Right lung (tissue), 10 donors: ENCODE measurements at places on chromosomes 12 and 14. TPM values are rescaled to one million over a fixed set of nuclear protein-coding genes. Genes with fewer than 3 reads are reported as not detected.
A peak's percentile ranks its signal among the peaks of the same experiment; 100 is the strongest.

MGAT4C gene
- polyA plus RNA-seq, result 0.27 TPM

DNA sequence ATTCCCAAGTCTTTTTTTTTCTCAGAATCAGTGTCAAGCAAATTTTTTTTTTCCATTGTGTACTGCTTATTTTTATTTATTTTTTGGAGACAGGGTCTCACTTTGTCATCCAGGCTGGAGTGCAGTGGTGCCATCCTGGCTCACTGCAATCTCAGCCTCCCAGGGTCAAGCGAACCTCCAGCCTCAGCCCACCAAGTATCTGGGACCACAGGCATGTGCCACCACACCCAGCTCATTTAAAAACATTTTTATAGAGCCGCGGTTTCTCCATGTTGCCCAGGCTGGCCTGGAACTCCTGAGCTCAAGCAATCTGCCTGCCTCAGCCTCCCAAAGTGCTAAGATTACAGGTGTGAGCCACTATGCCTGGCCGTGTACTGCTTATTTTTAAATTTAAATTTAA lies 68.1 kb downstream of the TBC1D30 start:
- no peak for DNase-seq

DNA sequence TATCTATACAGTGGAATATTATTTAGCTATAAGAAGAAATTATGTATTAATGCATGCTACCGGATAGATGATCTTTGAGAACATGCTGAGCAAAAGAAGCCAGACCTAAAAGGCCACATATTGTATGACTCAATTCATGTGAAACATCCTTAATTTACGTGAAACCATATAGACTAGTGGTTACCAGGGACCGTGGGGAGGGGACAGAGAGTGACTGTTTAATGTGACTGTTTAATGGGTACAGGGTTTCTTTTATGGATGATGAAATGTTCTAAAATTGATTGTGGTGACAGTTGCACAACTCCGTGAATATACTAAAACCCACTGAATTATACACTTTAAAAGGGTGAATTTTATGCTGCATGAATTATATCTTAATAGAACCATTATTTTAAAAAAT lies 8.5 kb upstream of the BCL7A start:
- no peak for DNase-seq

DNA sequence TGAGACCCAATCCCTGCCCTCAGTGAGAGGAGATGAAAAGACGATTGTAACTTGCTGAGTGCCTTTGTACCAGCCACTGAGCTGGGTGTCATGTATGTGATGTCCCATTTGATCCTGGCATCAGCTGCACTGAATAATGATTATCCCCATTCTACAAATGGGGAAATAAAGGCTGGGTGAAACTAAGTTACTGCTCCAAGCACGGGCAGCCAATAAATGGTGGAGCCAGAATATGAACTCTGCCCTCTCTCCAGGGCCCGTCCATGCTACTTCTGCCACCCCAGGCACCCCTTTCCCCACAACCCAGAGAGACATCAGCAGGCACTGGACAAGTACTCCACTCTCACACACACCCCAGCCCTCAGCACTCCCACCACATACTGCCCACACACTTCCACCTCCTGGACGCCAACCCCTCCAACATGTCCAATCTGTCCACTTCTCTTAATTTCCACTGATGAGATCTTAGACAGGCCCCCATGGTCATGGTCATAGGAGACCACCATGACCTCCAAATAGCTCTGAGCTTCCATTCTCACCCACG lies 115.8 kb downstream of the DICER1 start:
- DNase-seq, result no peak

- no peak for DNase-seq
Measured at GRCh38 chr12:52433501-52434080, 580 bp downstream of the KRT75 start.

GRCh38 chr12:106020736-106021135 lies 118.0 kb downstream of the NUAK1 start:
- no peak for DNase-seq

EMP1 gene
- polyA plus RNA-seq, result 141 TPM

DNA sequence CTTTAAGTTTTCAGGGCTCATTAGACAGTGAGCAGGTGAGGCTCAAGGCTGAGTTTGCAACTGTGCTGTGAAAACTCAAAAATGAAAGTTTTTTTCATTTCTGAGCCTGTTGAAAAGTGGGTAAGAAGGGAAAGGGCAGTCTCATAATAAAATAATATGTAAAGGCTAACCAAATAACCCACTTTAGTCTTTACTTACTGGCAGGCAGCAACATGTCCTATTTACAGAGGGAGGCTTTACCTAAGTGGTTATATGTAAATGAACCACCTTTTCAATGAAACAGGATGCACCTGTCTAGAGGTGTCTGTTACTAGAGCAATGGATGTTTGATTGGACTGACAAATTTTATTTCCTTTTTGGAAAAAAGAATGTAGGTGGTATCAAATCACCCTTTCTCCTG lies 158.0 kb downstream of the ETV6 start:
- DNase-seq, result no peak

DNA sequence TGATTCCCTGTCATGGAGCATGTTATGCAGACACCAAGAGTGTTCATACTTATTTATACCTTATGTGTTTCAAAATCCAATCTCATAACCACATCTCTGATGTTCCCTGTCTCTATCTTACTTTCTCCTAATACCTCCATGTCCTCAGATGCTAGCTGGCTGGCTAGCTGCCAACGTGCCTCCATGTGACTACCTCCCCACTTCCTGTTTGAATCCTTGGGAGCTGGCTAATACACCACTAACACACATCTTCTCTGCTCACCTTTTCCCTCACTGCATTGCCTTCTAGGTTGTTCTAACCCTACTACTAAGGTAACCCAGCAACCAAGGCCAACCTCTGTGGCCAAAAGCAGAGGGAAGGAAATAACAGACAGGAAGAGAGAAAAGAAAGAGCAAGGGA lies 27.3 kb downstream of the TTC5 start:
- no peak for DNase-seq

GRCh38 chr12:12461923-12462315 lies 100.7 kb downstream of the DUSP16 start:
- DNase-seq, result no peak

TEX22 gene
- 2.4 TPM for polyA plus RNA-seq

DNA sequence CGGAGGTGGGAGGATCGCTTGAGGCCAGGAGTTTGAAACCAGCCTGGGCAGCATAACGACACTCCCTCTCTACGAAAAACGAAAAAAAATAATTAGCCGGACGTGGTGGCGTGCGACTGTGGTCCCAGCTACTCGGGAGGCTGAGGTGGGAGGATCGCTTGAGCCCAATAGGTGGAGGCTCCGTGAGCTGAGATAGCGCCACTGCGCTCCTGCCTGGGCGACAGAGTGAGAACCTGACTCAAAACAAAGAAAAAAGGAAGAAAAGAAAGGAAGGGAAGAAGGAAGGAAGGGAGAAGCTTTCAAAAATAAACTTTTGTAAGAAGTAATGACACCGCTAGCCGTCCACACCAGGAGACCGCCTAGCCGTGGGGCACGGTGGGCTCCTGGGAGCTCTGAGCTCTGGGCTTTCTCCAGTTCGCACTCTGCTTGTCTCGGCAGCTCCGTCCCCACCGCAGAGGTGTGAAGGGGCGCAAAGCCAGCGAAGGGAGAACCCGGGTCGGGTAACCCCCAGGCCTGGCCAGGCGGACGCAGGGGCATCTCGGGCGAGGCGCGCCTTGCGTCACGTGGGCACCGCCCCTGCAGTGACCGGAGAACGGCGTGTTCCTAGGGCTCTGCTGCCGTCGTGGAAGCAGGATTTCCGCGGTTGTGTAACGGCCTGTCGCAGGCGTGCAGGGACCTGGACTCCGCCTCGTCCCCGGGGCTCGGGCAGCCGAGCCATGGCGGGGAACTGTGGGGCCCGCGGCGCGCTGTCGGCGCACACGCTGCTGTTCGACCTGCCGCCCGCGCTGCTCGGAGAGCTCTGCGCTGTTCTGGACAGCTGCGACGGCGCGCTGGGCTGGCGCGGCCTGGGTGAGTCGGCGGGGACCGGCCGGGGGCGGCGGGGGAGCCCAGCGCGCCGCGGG lies at the start of gene IRAK3:
Gene IRAK3, plus strand, starts transcription at position 631 of the 902 bp plus-strand sequence. Its CDS starts 86 bp downstream, at position 717.
- peak; percentile 78 for DNase-seq

RNU4-1 gene
- not detected for polyA plus RNA-seq

ADGRD1 gene
- 24.2 TPM for polyA plus RNA-seq

TMCC3 gene
- polyA plus RNA-seq, result 4.7 TPM

DNA sequence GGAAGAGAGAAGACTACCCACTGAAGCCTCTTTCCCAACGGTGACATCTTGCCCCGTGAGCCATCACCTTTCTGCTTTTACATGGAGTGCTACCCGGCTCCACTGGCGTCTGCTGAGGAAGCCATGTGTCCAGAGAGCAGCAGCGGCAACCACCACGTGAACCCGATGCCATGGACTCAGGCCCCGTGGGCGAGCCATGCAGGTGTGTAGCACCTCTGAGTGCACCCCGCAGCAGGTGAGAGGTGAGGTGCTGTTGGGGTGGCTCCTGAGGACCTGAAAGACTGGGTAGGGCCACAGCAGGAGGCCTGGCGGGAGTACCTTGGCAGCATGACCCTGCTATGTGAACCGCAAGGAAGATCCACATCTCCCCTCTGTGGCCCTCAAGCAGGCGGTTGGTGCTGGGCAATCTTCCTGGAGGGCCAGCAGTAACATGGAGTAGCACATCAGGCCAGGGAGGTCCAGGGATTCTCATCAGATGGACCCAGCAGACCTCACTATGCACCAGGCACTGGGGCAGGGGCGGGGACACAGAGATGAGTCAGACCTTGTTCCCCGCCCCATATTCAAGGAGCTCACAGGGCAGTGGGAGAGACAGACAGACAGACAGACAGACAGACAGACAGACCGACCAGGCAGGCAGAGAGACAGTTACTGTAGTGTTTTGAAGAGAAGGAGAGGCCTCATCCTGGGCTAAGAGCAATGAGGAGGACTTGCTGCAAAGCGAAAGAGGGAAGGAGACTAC lies 129.6 kb downstream of the PAPOLA start:
- DNase-seq, result no peak

DNA sequence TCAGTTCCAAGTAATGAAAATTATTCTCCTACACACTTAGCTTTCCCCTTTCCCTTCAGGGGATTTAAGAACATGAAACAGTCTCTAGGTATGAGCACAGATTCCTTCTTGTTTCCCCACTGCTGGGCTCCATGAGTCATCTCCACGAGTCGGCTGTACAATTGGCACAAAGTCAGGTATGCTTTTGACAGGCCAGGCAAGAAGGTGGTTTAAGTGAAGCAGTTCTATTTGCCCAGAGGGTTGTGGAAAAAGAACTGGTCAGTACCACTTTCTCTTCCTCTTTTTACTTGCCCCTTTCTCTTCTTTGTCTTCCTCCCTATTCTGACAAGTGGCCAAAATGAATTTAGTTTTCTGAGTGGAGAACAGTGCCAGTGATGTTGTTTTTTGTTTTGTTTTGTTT lies 16.3 kb downstream of the DYNC1H1 start:
- no peak for DNase-seq

RASSF8 gene
- polyA plus RNA-seq, result 19.9 TPM

DNA sequence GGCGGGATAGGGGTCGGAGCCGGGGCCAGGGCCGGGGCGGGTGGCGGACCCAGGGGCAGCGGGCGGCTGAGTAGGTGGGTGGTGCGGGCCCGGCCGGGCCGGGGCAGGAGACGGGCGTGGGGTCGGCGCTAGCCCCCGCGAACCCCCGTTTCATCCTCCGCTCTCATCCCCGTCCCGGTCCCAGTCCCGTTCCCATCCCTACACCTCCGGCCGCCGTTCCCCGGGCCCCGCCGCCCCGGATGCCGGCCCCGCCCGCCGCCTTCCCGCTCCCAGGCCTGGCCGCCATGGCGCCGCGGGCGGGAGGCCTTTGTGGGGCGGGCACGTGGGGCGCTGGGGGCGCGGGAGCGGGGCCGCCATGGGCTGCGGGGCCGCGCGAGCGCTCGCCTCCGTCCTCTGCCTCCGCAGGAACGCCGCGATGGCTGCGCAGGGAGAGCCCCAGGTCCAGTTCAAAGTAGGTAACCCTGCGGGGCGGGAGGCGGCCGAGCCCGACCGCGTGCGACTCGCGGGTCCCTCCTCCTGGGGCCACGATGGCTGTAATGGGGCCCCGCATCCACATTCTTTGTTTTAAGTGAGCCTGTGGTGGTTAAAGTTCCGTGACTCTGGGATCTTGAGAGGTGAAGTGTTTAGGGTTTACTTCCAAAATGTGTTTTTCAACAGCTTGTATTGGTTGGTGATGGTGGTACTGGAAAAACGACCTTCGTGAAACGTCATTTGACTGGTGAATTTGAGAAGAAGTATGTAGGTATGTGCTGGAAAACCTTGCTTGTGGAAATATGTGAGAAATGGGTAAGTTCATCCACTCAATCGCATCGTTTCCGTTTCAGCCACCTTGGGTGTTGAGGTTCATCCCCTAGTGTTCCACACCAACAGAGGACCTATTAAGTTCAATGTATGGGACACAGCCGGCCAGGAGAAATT lies 572 bp downstream of the RAN start:
- peak; percentile 29 for DNase-seq

GRCh38 chr12:84091651-84092050 lies 820.9 kb downstream of the SLC6A15 start:
- DNase-seq, result no peak

KRT85 gene
- polyA plus RNA-seq, result not detected

- DNase-seq, result no peak
Measured at GRCh38 chr12:32454075-32454474, 54.7 kb downstream of the FGD4 start.

ARHGDIB gene
- polyA plus RNA-seq, result 76.2 TPM
